ENCODE measurements at places on chromosomes 16 and 17.

- no peak for DNase-seq
These were observed 4.9 kb downstream of the SLFN14 start for GRCh38 chr17:35555691-35556090.

DNA sequence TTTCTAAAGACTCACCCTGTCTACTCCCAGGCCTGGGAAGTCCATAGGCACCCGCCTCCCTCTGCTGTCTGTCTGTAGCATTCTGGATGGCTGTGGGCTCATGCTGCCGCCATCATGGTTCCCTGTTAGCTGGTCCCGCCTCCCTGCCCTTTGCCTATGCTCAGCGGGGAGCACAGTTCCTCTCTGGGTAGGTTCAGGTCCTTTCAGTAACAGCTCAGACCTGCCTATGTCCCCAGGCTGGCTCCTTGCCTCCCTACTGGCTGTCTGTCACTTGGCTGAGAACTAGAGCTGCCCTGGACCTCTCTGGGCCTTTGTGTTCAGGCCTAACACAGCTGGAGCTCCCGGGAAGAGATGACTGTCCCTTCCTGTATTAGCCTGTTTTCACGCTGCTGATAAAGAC, 317.9 kb downstream of the SNX29 start:
- DNase-seq, result no peak

DNA sequence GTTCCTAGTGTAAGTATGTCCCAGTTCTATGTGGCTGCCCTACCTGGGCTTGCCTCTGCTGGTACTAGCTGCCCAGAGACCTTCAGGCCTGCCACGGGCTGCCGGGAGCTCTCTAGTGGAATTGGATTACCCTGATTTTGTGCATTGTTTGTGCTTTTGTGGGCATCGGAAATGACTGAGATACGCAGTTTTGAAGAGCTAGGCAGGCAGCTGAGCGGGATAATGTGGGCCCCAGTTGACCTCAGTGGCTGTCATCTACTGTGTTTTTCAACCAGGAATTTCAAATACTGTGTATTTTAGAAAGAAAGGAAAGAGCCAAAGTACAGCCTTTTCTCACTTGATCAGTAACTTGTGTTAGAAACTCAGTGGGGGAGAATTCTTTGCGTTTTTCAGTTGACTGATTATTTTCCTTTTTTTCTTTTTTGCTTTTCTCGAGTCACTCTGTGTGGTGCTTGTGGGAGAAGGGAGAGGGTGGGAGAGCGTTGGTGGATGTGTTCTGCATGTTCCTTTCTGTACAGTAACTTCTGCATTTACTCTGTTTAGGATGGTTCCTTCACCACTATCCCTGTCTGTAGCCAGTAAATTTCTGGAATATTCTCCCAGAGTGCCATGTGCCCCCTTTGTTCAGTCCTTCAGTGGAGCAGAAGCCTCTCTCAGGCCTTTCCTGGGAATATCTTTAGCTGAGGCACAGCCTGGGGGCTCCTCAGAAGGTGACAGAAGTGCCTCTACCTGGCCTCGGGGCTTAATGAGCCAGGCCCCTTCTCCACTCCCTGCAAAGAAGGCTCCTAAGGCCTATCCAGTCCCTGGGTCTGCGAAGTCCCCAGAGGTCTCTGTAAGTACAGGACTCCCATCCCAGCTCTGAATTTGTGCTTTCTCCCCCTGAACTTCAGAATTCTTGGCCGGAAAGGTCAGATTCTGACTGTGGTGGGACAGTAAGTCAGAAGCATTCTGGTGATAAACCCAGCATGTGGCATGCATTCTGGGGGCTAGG, 15.0 kb upstream of the SLC12A3 start:
- DNase-seq, result peak; percentile 25

GRCh38 chr16:87463722-87464690, 28.8 kb downstream of the ZCCHC14 start:
- no peak for DNase-seq

DNA sequence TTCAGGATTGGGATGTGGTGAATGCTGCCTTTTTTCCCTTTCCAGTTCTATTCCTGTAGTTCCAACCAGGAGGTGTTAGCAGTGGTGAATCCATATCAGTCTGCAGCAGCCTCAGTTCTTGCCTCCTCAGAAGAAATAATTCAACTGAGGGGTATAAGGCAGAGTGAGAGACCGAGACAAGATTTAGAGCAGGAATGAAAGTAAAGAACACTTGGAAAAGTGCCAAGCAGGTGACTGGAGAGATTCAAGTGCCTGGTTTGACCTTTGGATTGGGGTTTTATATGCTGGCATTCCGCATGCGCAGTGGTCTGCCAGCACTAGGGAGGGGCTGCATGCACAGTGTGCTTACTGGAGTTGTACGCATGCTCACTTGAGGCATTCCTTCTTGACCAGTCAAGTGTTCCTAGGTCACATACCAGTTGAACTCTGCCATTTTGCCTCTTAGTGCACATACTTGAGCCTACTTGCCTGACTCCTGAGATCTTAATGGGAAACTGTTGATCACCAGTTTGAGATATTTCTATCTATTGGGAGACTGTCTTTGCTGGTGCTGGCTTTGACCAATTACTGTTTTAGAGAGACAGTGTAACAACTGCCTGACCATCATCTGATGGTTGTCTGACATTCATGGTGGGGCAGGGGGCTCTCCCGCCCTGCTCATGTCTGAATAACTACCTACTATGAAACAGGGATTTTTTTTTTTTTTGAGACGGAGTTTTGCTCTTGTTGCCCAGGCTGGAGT, 680 bp upstream of the CCL15 start:
- DNase-seq, result peak; percentile 70

GRCh38 chr17:56824503-56824902, 9.2 kb downstream of the C17orf67 start:
- DNase-seq, result no peak

DNA sequence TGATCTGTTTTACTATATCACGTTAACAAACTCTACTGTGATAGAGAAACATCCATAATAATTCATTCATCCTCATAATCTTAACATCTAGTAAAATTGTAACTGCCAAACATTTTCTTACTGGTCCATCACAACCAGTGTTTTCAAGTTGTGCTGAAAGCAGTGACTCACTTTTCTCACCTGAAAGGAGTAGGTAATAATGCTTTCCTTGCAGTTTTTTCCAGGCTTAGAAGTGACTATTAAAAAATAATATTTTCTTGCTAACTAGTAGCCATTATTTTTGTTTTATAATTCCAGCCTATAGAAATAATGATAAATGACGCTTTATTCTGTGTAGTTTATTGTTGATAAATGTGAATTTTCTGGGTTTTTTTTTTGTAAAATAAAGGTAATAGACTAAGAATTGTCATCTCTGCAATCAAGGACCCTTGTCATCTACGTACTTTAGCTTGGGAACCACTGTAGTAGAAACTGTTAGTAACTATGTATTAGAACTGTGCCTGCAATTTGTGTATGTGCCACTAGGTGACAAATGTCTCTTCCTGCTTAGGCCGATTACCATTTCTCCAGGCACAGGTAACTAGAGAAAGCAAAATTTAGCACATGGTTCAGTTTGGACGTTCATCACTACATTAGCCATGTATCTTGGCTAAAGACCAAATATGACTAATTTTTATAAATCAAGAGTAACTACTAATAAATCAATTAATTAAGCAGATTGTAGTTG, 409.4 kb upstream of the ERCC4 start:
- no peak for DNase-seq

- no peak for DNase-seq
These were observed 19.9 kb downstream of the ERCC4 start for GRCh38 chr16:13939821-13940220.

- DNase-seq, result no peak
These were observed 35.3 kb downstream of the ADGRG5 start for GRCh38 chr16:57577691-57578224.

DNA sequence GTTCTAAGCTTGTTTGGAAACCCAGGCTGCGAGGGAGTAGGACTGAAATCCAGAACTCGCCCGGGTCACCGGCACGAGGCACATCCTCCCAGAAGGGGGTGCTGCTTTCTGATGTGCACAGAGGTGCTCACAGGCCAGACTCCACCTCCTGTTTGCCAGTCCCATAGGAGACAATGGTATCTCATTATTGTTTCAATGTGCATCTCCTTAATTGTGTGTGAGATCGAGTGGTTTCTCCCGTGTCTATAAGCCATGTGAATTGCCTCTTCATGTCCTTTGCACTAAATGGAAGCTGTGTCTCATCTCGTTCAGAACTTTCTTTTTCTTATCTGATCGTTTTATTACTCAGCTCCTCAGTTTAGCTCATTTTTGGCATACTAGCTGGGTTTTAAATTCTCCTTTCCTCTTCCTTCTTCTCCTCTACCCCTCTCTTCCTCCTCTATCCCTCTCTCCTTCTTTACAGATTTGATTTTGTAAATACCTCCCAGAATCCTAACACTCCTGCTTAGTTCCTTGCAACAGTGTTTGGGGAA, 32.1 kb upstream of the PRKCB start:
- DNase-seq, result peak; percentile 73

DNA sequence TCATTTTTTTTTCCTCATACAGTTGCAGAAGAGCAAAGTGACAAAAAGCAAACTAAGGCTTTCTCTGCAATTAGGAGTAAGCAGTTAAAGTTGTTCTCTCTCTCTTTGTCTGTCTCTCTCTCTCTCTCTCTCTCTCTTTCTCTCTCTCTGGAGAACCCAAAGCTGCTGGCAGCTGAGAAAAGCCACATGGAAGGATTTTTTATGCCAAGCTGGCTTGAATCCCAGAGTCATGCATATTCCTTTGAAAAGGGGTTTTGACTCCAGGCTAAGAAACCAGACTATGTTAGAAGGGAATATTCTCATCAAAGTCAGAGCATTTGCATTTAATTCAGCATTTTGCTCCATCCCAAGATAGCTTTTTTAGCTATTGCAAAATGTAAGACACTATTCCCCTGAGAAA, 1114.2 kb upstream of the GOT2 start:
- no peak for DNase-seq

All from upper lobe of right lung (tissue), 1 donor.